ENCODE measurements at places on chromosomes 7 and 10.
A peak's percentile ranks its signal among the peaks of the same experiment; 100 is the strongest.

DNA sequence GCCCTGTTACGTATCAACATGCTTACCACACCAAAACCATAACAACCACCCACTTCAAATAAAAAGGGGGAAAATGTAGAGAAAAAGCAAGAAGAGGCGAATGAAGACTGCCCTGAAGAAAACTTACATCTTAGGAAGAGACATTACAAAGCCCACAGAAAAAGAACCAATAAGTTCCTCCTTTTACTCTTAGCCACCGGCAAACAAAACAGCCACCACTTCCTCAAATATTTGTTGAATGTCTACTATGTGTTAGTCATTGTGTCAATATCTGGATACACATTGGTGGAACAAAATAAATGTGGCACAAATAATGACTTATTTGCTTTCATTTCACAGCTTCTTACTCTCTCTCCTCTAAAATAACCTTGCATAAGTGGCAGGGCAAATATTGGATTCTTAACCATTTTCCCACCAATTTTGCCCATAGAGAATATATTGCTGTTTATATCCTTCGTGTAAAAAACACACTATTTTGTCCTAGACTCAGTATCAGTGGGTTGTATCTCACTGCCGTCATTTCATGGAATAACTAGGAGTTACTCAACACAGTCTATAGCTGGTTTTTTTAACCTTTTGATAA lies 106.8 kb downstream of the ANK3 start:
- peak; percentile 8 for DNase-seq

GRCh38 chr7:23696916-23697441 lies 13.0 kb upstream of the STK31 start:
- DNase-seq: peak; percentile 90

DNA sequence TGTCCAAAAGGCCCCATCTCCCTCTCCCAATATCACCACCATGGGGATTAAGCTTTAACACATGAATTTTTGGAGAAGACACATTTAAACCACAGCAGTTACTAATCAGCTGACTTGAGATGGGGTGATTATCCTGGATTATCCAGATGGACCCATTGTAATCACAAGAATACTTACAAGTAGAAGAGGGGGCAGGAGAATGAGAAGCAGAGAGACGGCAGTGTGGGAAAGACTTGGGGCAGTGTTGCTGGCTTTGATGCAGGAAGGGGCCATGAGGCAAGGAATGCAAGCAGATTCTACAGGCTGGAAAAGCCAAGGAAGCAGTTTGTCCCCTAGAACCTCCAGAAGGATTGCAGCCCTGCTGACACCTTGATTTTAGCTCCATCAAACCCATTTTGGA lies 30.7 kb upstream of the INMT start:
- no peak for DNase-seq

- DNase-seq: no peak
These were observed 29.3 kb upstream of the DDX50 start for GRCh38 chr10:68871731-68872342.

DNA sequence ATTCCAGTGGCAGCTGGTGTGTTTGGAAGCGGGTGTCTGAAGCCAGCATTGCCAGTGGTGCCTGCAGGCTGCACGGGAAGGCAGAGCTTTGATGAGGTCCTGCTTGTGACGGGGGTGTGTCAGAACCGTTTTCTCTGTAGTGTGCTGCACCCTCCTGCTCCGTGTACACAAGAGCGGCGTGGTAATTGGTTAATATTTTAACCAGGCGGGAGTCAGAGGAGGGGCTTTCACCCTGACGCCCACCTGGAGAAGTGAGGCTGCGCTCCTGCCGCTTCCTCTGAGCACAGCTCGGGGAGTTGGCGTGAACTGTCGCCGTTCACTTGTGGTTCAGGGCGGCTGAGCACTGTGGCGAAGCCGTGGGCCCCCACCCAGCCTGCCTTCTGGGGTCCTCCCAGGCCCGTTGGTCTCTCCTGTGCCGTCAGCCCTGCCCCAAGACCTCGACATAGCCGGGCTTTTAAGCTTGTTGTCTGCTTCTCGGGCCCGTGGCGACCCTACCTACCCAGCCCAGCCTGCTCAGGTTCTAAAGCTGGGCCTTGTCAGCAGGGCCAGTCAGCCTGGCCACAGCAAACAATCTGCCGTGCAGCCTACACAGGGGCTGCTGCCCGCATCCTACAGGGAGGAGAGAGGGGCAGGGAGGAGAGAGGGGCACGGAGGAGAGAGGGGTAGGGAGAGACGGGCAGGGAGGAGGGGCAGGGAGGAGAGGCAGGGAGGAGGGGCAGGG lies 11.6 kb downstream of the NKX6-2 start:
- DNase-seq: no peak

DNA sequence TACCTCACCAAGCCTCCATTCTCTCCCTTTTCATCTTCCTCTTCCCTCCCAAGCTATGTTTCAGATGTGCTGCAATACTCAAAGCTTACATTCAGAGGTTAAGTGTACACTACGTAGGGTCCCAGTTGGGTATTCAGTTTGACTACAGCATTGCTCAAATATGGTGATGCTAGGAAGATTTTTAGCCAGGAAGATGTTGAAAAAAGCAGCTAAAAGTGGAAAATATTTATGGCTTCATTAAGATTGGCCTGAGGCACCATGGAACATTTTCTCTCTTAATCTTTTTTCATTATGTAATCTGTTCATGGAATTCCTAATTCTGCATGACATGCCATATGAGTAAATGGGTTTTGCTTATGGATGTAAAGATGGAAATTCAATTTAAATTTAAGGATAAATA lies 72.0 kb upstream of the ABCB5 start:
- no peak for DNase-seq

GRCh38 chr7:2191016-2191415 lies 41.7 kb downstream of the MAD1L1 start:
- DNase-seq: no peak

GRCh38 chr7:29254591-29254990 lies 60.0 kb downstream of the CHN2 start:
- DNase-seq: no peak

GRCh38 chr7:104126411-104126841 lies 81.4 kb downstream of the ORC5 start:
- no peak for DNase-seq

- no peak for DNase-seq
These were observed 547.1 kb upstream of the ANKRD30A start for GRCh38 chr10:36578306-36578705.

DNA sequence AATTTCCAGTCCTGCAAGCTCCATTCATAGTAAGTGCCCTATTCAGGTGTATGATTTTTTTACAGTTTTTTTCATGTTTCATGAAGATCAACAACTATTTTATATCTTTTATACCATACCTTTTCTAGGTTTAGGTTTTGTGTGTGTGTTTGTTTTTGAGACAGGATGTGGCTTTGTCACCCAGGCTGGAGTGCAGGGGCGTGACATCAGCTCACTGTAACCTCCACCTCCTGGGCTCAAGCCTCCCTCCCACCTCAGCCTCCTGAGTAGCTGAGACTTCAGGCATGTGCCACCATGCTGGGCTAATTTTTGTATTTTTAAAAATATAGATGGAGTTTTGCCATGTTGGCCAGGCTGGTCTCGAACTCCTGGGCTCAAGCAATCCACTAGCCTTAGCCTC lies 35.0 kb downstream of the ARMH3 start:
- no peak for DNase-seq

- peak; percentile 33 for DNase-seq
These were observed 104.1 kb downstream of the LHPP start for GRCh38 chr10:124565565-124566221.

DNA sequence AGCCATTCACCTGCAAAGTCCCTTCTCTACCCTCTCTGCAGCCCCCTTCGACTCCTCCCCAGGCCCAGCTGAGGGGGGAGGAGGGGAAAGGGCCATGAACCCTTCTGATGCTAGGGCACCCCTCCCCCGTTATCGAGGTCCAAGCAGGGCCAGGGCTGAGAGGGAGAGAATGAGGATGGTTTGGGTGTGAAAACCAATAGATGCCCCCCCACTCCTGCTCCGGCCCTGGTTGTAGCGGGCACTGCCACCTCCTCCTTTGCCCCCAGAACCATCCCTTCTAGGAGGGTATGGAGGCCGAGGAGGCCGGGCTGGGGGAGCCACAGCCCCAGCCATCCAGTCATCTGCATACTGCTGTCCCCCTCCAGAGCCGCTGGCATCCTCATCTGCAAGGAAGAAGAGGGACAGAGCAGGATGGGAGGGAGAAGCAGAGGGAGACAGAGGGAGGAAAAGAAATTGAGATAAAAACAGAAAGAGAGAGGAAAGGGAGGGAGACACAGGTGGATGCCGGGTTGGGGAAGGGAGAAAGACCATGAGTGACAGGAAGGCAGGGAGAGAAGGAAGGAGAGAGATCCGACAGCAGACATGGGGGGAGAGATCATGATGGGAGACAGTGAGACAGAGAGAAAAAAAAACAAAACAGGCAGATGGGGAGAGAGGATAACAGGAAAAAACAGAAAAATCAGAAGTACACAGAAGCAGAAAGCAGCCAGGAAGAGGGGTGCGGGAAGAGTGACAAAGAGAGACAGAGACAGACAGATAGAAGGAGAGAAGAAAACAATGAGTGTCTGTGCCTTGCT lies 1.9 kb upstream of the GAL3ST4 start:
- no peak for DNase-seq

DNA sequence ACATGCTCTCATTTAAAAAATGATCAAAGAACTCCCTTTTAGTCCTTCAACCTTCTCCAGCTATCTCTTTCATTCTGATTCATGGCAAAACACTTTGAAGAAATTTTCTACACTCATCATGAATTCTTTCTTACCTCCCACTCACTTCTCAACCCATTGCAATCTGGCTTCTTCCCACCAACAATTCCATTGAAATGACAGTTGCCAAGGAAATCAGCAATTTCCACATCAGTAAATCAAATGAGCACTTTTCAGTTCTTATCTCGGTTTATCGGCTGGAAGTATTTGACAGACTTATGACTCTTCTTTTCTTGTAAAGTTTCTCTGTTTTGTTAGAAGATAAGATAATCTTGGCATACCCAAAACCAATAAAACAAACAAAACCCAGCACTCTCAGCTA lies 99.1 kb upstream of the CACNA2D1 start:
- peak; percentile 4 for DNase-seq

DNA sequence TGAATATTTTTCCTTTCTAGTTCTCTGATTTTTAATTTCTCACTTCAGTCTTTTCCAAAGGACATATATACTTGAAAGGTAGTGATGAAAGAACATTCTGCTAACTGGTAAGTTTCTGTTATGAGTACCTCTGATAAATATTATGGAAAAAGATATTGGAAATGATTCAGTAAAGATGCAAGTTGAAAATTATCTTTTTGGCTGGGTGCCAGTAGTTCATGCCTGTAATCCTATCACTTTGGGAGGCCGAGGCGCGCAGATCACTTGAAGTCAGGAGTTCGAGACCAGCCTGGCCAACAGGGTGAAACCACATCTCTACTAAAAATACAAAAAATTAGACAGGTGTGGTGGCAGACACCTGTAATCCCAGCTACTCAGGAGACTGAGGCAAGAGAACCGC lies 62.1 kb downstream of the ANKRD26 start:
- no peak for DNase-seq

GRCh38 chr10:4252701-4253100 lies 467.7 kb upstream of the KLF6 start:
- no peak for DNase-seq

GRCh38 chr7:102843850-102844249 lies 69.0 kb upstream of the LRRC17 start:
- peak; percentile 36 for DNase-seq

GRCh38 chr10:59881640-59882039 lies 24.7 kb downstream of the CCDC6 start:
- no peak for DNase-seq

GRCh38 chr7:45161842-45162241 lies 4.3 kb downstream of the RAMP3 start:
- no peak for DNase-seq

DNA sequence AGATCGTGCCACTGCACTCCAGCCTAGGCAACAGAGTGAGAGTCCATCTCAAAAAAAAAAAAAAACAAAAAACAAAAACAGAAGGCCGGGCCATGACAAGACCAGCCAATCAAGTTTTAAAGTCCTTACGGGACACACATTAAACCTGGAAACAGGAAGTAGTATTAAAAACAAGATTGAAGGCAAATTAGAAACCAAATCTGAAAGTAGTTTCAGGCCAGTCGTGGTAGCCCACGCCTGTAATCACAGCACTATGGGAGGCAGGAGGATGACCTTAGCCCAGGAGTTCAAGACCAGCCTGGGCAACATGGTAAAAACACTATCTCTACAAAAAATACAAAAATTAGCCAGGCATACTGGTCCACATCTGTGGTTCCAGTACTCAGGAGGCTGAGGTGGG lies 18.1 kb downstream of the PSAP start:
- no peak for DNase-seq

DNA sequence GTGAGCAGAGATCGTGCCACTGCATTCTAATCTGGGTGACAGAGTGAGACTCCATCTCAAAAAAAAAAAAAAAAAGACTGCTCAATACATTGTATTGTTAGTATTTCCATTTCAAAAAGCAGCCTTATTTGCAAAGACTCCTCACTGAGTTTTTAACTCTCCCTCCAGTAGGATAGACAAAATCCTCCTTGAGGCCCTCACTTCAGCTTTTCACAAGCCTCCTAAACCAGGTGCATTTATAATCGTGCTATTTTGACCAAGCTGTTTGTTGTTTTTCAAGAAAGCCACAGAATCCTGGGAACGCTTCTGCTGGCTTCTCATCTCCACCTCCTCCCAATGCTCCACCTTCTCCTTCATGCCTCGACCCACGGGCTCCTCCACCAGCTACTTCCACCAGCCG lies 6.3 kb upstream of the DDIT4 start:
- no peak for DNase-seq

DNA sequence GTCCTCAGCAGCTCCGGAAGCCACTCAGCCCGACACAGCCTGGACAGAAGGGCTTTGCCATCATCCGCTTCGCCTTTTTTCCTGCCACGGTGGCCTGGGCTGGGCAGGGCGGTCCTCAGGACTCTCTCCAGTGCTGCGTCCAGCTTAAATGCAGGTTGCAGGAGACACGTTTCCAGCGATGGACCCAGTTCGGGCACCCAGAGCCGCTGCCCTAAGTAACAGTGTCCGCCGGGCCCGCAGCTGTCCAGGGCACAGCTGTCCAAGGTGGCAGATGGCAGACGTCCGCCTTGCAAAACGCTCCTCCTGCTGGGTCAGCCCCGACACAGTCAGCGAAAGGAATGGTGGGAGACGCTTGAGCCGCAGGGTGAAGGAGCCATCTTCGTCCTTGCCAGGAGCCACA lies 37.0 kb upstream of the FOXL3 start:
- DNase-seq: no peak

- DNase-seq: no peak
These were observed 563.9 kb upstream of the C7orf33 start for GRCh38 chr7:148026713-148027112.
